ENCODE measurements at places on chromosomes 6 and 20.

DNA sequence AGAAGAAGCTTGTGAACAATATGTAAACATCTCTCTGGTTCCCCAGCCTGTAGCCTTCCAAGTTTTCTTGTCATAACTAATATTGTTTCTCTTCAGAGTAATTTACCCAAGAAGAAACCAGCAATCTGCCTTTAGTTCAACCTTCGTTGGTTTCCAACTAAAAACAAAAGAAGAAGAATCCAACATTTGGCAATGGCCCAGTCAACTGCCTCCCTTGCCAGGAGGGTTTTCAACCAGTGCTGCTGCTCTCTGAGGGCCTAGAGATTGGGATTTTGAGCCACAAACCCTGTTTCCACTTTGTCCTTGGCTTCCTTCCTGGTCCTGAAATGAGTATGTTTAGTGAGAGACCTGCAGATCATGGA lies 395.8 kb upstream of the CNR1 start:
- DNase-seq: no peak

DNA sequence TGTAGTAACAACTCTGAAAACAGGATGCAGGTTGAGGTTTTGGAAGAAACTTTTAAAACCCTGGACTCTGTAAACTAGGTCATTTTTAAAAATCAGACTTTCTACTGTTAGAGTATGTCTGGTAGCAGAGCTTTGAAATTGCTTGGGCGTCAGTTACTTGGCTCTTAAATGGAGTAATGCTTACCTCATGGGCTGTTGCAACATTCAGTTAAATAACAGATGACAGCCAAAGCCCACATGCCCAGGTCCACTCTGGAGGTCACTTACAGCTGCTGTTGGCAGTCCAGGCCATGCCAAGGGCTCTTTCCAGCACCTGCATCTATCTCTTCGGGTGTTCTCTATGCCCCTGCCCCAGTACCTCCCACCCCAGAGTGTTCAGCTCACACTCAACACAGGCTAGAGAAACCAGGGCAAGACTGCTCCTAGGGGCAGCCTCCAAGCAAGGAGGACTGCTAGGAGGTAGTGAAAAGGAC lies 96.4 kb downstream of the BANF2 start:
- no peak for DNase-seq

DNA sequence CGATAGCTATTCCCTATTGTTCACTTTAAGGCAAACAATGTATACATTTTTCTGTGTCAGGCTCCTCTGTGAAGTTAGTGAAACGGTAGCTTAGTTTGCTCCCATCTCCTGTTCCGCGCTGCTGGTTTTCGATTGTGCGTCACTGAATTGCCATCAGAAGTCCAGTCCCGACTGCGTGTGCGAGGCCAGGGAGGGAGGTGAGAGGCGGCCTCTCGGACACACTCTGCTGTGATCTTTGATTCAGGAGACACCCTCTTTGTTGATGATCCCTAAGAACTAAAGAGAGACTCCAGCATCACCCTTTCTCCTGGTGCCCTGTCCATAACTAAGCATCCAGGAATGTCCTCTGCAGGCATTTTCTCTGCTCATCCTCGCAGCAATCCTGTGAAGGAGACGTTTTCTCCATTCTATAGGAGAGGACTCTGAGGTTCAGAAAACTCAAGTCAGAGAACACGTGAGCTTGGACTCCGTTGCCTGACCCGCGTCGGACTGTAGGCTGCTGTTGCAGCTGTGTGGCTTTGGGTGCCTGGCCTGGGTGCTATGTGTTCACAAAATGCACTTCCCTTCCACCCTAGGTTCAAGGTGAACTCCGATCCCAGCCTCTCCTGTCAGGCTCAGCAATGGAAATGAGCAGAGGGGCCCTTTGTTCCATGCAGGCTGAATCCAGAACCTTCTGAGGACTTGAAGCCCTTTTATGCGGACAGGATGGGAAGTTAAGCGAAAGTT lies 24.1 kb upstream of the UNC93A start:
- no peak for DNase-seq

GRCh38 chr20:38043512-38044300 lies 10.2 kb downstream of the RPRD1B start:
- no peak for DNase-seq

DNA sequence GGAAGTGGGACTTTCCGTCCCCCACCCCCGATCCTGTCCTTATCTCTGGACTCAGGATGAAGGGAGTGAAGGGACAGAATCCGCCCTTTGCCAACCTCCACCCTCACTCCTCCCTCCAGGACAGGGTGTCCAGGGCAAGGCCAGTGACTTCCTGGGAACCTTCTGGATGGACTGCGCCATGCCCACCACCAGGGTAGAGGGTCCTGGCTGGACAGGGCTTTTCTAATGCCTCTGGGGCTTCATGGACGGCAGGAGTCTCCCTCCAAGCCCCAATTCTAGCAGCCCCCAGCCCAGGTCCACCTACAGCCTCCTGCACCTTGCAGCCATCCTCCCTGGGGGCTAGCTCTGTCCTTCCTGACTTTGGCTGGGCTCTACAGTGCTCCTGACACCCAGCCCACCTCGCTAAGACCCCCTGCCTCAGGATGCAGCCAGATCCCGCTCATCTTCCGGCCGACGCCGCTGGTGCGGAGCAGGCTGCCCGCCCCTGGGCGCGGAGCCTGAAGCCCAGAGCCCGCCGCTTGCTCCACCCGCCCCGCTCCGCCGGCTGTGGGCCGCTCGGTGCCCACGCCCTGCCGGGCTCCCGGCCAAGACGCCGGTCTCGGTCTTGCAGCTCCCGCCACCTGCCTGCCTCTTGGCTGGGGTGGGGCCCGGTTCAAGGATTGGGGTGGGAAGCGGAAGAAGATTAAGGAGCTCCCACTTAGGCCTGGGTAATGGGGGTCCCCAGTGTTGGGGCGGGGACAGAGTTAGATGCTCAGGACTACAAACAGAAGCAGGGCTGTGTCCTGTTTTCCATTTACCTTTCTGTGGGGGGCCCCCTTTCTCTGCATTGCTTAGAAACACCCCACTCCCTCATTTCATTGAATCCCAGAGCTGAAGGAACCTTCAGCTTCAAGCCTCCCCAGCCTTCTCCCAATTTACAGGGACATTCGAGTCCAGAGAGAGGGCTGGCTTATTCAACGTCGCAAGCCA lies 72.8 kb downstream of the MDGA1 start:
- DNase-seq: no peak

- no peak for DNase-seq
These were observed 43.9 kb upstream of the GJE1 start for GRCh38 chr6:142088858-142089216.

- DNase-seq: no peak
These were observed 924 bp downstream of the FAM162B start for GRCh38 chr6:116764629-116764960.

Measured in central memory CD4-positive, alpha-beta T cell (primary cell).